ENCODE measurements at places on chromosomes 3 and 15.

- DNase-seq = no peak
These were observed 30.1 kb downstream of the GREM1 start for GRCh38 chr15:32747921-32748342.

GRCh38 chr3:113156816-113157333 is 54.5 kb upstream of the BOC start:
- no peak for DNase-seq

DNA sequence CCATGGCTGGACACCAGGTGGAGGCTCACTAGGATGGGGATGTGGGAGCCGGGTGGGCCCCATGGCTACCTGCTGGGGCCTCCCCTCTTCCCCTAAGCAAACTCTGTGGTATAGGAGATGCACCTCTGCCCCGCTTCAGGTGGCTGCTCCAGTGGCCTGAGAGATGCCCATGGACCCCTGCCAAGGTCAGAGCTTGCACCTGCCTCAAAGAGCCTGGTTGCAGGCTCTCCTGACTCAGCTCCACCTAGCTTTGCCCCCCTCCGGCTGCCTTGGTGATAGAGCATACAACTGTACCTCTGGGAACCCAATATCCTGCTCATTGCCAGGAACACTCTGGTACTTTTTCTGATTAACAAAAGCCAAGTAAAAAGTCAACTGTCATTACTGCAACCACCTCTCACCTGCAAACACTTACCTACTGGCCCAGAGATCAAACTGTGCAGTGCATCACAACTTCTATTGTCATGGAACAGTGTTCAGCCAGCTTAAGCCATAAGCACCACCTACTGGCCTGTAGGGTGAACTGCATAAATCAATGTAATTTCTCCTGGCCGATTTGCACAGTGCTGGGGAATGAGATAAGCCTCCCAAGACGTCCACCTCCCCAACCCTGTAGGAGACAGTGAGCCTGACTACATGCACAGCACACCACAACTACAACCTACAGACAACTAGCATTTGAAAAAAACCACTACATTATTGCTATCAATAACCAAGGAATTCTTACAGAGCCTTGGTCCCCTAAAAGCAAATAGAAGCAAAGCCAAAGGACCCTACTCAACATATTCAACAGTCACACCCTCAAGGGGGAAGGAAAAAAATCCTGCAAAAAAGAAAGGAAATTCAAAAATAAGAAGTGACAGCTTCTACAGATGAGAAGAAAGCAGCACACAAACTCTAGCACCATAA is 352.4 kb upstream of the ARHGEF26 start:
- peak; percentile 15 for DNase-seq

DNA sequence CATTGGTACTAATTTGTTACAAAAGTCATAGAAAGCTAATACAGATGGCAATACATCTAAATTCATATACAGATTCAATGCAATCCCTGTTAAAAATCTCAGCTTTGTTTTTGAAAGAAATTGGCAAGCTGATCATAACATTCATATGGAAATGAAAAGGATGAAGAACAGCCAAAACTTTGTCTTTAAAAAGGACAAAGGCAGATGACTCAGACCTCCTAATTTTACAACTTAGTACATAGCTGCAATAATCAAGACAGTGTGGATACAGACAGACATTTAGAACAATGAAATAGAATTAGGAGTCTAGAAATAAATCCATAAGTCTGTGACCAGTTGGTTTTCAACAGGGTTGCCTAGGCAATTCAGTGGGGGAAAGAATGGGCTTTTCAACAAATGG is 63.3 kb downstream of the AQP9 start:
- no peak for DNase-seq

- DNase-seq = no peak
These were observed 217.5 kb downstream of the RAP2B start for GRCh38 chr3:153379516-153379915.

- DNase-seq = no peak
These were observed 264.0 kb upstream of the NSMCE3 start for GRCh38 chr15:29533647-29534046.

GRCh38 chr3:13479332-13479581 is 849 bp upstream of the HDAC11 start:
- DNase-seq = no peak

GRCh38 chr3:135017003-135017893 is 222.2 kb downstream of the EPHB1 start:
- DNase-seq = no peak

- no peak for DNase-seq
These were observed 537.4 kb downstream of the IGSF11 start for GRCh38 chr3:118497274-118497673.

DNA sequence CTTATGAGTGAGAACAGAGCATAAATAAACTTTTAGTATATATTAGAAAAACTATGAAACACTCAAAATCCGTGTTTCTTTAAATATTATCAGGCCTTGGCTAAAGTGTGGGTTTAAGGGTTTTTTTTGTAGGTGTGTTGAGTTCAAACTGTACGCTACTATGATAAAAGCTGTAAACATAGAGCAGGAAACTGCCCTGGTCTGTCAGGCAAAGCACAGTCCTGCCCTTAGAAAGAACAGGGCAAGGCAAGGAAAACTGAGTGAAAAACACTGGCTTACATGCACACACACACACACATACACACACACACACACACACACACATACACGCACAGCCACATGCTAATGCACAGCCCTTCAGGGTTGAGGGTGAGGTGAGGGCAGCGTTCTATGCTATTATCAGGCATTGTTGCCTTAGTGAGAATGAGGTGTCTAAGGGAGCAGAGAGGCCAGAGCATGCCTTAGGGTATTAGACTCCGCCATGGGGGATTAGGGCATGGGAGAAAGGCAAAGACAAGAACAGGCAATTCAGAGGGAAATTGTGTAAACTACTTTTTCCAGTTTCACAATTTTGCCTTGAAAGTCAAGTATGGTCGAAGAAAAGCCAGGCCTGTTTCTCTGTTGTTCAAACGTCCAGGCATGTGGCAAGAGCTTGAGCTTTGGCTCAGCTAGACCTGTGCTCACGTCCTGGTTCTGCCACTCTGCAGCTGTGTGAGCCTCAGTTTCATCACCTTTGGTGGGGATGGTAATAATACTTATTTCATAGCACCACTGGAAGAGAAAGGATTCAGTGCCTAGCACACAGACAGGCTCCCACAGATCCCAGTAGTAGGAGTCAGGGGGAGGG is 36.3 kb upstream of the TPM1 start:
- no peak for DNase-seq

GRCh38 chr3:149186721-149187120 is 34.9 kb downstream of the CP start:
- DNase-seq = no peak

GRCh38 chr15:40114218-40114617 is 5.5 kb upstream of the BMF start:
- no peak for DNase-seq

DNA sequence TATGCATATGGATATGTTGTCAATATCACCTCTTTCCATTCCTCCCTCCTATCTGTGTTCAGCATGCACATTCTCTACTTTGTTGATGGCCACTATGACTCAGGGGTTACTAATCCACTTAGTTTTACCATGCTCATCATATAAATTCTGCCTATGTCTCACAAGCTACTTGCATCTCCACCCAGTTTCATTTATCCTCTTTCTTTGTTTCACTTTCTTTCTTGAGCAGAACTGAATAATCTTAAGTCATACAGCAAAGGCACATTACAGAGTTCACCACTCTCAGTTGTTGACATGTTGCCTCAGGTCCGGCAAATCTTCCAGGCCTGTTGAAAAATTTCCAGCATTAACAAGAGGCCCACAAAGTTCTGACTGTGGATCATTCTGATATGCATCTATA is 71.5 kb downstream of the SSR3 start:
- DNase-seq = no peak

- DNase-seq = no peak
These were observed 1.3 kb upstream of the KLHL40 start for GRCh38 chr3:42683875-42684598.
